ELR (cell line): ENCODE measurements at places on chromosomes 11 and 22.

DNA sequence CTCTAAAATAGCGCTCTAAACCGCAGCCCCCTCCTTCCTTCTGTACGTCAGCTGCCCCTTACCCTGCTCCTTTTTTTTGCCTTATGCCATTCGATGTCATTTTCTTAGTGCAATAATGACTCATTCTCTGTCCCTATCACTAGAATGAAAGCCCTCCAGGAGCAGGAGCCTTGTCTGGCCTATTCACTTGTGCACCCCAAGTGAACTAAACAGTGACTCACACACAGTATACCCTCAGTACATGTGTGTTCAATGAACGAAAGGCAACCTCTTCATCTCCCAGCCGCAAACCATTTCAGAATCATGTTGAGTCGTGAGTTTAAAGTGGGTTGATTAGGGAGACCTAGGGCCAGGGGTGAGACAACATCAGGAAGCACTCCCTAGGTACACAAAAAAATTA, 50.7 kb upstream of the SPATA19 start:
- DNase-seq: no peak

- DNase-seq: no peak
These were observed 103.6 kb downstream of the MTNR1B start for GRCh38 chr11:93073026-93073425.

- no peak for DNase-seq
These were observed 45.5 kb downstream of the ARL14EP start for GRCh38 chr11:30368394-30368793.

- no peak for DNase-seq
These were observed 645 bp upstream of the GAS2L1 start for GRCh38 chr22:29305836-29306174.

DNA sequence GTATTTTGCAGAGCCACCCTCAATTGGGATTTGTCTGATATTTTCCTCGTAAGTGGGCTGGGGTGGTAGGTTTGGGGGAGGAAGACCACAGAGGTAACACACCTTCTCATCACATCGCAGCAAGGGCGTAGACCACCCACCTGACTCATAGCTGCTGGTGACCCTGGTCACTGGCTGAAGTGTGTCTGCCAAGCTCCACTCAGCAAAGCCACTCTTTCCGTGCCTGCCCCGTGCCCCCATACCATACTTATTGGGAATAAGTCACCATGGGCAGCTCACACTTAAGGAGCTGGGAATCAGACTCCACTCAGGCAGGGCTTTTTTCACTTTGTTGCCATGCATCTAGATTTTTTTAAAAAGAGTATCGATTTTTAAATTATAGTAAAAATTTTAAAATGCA, 111.6 kb downstream of the PHF21B start:
- DNase-seq: no peak

GRCh38 chr22:20296598-20296997, 23.3 kb downstream of the DGCR6L start:
- DNase-seq: no peak

DNA sequence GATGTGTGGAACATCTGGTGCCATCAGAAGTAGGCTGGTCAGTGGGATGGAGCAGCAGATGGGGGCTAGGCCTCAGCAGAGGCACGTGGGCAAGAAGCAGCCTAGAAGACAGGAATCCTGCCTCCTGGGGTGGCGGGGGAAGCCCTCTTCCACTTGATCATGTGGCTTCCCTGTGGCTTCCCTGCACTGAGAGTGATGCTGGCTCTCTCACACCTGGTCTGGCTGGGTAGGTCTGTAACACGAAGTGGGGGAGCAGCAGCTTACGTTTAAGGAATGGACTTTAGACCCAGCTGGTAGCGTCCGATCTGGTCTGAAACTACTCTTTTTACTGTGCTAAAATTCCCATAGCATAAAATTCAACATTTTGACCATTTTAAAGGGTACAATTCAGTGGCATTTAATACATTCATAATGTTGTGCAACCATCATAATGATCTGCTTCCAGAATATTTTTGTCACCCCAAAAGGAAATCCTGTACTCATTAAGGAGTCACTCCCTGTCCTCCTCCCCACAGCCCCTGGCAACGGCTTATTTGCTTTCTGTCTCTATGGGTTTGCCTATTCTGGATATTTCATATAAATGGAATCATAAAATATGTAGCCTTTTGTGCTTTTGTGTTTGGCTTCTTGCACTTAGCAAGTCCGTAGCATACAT, 21.7 kb downstream of the PTPN5 start:
- DNase-seq: no peak

GRCh38 chr11:655036-655726, 18.1 kb downstream of the DRD4 start:
- no peak for DNase-seq

DNA sequence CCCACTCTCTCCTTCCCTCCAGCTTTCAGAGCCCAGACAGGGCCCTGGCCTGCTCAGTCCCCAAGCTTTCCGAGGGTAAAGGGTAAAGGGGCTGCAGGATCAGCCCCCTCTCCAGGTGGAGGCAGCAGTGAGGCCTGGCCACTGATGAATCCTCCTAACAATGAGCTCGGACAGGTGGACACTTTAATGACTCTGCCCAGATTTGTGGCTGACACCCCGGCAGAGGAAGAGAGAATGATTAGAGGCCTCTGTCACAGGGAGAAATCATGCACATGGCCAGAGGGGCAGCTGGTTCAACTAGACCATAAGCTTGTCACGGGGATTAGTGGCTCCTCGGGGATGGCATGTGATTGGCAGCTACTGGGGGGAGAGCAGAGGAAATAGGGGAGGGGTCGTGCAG, 587.5 kb upstream of the B3GAT1 start:
- no peak for DNase-seq

- DNase-seq: no peak
These were observed 6.0 kb downstream of the WNT11 start for GRCh38 chr11:76200006-76200940.

GRCh38 chr11:15638386-15638787, 523.7 kb downstream of the INSC start:
- DNase-seq: no peak

DNA sequence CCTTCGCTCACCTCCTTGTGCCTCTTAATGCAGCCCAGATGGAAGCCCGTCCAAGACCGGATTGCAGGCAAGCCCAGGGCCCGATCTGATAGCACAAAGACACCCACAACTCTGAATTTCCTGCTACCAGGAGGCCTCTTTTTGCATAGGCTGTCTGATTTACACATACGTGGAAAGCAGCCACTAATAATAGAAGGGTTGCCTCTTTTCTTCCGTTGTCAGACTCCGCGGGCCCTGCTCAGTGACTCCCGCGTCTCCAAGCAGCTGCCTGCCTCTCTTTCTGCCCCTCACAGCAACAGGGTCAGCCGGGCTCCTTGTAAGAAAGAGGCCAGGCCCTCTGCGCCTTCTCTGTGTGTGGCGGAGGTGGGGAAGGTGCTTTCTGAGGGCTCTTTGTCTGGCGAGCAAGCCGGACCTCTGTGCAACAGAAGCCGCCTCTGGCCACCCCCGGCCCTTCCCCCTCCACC, 26.7 kb downstream of the FLI1 start:
- DNase-seq: no peak
